ENCODE measurements at places on chromosomes 16 and 17.
A peak's percentile ranks its signal among the peaks of the same experiment; 100 is the strongest.

DNA sequence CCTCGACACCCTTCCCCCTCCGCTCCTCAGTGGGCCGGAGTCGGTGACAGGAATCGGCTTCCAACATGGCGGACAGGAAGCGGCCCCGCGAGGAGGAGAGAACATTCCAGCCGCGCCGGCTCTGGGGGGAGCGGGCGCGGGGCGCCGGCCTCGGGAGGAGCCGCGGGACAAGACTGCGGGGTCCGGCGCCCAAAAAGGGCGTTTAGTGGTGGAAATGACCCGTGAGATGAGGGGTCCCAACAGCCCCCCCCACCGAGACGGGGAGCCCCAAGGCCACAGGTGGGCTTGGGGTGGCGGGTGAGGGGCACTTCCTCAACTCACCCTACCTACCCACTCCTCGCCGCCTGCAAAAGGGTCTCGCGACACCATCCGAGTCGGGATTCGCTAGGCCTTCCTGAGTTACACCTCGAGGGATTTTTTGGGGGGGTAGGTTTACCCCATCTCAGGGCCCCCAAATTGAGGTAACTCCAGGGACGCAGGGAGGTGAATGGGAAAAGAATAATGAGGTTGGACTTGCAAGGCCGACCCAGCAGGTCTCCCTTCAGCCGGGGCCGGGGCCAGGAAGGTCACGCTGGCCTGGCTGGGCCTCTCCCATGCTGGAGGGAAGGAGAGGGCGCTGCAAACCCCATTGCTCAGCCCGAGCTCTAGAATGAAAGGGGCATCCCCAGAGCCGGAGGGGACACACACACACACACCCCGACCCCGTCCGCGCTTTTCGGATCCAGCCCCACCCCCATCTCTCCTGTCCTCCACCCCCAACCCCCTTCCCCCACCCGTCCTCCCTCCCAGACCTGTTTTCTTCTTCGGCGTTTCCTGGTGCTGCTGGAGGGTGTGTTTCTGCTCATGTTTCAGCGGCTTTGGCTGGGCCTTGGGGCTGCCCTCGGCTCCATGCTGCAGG is 707 bp downstream of the NUFIP2 start:
- DNase-seq: peak; percentile 53

GRCh38 chr17:17205368-17206123 is 587 bp downstream of the PLD6 start:
- DNase-seq: peak; percentile 76

DNA sequence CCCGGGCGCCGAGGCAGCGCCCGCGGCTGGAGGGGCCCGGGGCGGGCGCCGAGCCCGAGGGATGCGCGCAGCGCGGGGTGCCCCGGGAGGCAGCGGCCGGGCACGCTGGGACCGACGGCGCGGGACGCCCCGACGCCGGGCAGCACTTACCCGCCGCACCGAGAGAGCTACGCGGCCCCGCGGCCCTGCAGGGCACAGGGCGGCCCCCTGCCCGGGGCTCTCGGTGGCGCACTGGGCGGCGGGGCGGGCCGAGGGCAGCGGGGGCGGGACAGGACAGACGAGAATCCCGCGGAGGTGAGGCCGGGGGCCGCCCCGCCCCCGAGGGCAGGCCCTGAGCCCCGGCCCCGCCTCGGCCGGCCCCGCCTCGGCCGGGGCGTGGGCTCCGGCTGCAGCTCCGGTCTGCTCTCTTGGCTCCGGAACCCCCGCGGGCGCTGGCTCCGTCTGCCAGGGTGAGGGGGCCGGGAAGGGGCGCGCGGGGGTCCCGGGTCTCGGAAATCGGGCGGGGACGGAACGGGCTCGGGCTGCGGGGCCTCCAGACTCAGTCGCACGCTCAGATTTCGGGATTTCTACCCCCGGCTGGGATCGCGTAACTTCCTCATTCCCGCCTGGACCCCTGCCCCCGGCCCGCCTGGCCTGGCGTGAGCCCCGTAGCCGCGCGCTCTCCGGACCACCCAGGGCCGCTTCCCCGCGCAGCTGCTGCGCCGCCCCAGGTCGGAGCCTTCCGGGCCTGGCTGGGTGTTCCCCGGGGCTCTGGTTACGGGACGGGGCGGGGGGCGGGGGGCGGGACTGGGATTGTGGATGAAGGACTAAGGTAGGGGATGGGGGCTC is at the start of gene PLD2:
TSS of gene PLD2 (plus strand) at position 376 of the 828 bp plus-strand sequence. CDS start 621 bp downstream, outside the sequence.
- peak; percentile 93 for DNase-seq

- no peak for DNase-seq
Measured at GRCh38 chr16:27597361-27597760, 47.4 kb downstream of the KATNIP start.

GRCh38 chr17:21313320-21313719 is 28.8 kb downstream of the MAP2K3 start:
- no peak for DNase-seq

GRCh38 chr17:63075969-63076368 is 109.9 kb downstream of the TANC2 start:
- DNase-seq: no peak

- peak; percentile 14 for DNase-seq
Measured at GRCh38 chr17:64491034-64491860, 5.6 kb downstream of the POLG2 start.

- DNase-seq: no peak
Measured at GRCh38 chr16:1820096-1820945, 6.3 kb downstream of the HAGH start.

- no peak for DNase-seq
Measured at GRCh38 chr17:58660621-58661020, 31.2 kb downstream of the TEX14 start.

DNA sequence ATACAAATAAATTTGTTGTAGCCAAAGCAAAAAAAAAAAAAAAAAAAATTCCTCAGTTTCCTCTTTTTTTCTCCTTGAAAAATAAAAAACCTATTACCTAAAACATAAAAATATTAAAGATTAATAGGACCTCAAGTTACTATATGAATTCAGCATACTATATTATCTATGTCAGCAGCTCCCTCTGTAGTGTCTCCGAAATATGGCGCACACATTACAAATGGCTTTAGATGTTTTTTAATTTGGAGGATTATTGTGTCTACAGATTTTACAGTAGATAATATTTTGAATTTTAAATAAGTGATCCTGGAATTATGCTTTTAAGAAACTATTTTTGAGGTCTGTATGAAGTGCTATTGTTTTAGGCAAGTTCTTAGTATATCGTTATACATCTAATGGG is 94.4 kb downstream of the NLK start:
- DNase-seq: no peak

DNA sequence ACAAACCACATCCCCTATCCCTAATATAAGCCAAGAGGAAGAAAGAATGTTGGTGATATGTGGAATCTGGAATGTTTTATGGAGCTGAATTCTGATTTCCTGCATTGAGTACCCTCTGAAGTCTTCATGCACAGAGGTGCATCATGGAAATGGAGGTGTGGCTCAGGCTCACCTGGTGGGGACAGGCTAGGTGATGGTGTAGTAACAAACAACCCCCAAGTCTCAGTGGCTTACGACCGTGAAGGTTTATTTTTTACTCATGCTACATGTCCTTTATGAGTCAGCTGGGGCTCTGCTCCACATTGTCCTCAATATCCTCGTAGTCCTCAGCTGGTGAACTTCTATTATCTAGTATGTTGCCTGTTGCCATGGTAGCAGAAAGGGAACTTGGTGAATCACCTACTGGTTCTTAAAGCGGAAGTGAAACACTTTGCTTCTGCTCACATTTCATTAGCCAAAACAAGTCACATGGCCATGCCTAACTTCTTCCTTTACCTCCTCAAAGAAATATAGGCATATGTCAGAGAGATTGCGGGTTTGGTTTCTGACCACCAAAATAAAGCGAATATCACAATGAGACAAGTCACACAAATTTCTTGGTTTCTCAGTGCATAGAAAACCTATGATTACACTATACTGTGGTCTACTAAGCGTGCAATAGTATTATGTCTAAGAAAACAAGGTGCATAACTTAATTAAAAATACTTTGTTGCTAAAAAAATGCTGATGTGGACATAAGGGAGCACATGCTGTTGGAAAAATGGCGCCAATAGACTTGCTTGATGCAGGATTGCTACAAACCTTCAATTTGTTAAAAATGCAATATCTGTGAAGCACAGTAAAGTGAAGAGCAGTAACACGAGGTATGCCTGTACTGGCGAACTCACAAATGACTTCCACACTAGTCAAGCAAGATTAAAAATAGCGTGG is at the start of gene PMFBP1:
TSS of gene PMFBP1 (minus strand) at position 51 of the 930 bp plus-strand sequence. CDS start 947 bp downstream, outside the sequence.
- DNase-seq: no peak

GRCh38 chr17:53635444-53635843 is 187.3 kb upstream of the KIF2B start:
- DNase-seq: no peak

DNA sequence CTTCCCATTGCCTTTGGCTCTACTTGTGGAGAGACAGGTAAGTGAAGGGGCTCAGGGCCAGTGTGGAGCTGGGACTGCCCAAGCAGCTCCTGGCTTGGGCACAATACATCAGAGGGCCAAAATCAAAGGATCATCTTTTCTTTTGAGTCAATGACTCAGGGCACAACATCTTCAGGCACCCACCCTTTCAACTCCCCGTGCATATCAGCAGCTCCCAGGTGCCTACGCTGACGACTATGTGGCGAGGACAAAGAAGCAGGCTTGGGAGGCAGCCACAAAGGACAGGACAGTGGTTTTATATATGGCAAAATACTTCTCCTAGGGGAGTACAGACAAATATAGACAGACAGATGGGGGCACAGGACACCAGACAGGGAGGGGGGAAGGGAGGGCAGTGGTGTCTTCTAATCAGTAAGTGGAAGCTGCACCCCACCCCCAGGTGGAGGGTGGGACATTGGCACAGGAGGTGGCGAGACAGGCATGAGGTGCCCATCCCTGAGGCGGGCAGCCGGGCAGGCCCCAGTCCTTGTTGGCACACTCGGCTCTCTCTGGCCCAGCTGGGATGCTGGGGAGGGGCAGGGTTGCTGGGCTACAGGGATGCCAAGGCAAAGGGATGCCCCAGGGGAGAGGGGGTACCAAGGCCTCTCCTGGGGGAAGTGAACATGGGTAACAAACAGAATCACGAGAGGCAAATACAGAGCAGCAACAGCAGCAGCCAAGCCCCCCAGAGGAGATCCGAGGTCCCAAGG is 7.7 kb upstream of the ARL5C start:
- no peak for DNase-seq

- DNase-seq: no peak
Measured at GRCh38 chr16:89335803-89336485, 118.4 kb downstream of the ZNF778 start.
